Stimulated activated CD4-positive, alpha-beta T cell treated with anti-CD3 and anti-CD28 coated beads, Interleukin-2, amount 100 ng/mL, for 24 hours (primary cell): ENCODE measurements at places on chromosomes 2 and 18.

DNA sequence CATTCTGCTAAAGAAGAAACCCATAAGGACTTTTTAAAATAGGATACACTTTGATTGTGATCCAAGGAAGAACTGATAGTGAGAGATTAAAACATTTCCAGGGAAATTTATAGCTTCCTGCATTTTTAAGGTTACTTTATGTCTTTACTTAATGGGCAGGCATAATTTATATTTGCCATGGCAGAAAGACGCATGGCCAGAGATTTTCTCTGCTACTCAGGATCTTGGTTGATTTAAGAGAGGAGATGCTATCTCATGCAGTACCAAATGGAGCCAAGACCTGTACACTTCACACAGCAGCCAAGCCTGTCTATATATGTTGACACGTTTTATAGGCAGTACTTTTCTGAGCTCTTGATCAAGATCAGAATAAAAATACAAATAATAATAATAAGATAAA lies 60.9 kb upstream of the NT5C1B start:
- no peak for DNase-seq

GRCh38 chr2:235107640-235107951 lies 155.8 kb downstream of the SH3BP4 start:
- no peak for DNase-seq

GRCh38 chr2:119801040-119801439 lies 41.3 kb downstream of the PTPN4 start:
- no peak for DNase-seq

GRCh38 chr18:24538414-24539264 lies 78.2 kb downstream of the HRH4 start:
- no peak for DNase-seq

DNA sequence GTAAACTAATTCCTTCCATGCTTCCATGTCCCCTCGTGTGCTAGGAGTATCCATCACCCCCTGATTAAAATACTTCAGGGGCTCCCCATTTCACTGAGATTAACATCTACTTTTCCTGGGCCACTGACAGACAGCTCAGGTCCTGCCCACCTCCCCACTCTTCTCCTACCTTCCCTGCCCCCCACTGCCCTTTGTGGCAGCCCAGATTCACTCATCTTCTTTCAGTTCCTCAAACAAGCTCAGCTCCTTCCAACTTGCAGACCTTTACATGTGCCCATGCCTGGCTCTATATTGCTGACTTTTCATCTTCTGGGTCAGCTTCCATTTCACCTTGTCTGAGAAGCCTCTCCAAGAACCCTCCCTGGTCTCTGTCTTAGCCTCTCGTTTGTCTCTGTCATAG lies 12.0 kb downstream of the RUFY4 start:
- no peak for DNase-seq

- DNase-seq, result no peak
Observed at GRCh38 chr2:151576080-151576479, 158.2 kb downstream of the NEB start.

DNA sequence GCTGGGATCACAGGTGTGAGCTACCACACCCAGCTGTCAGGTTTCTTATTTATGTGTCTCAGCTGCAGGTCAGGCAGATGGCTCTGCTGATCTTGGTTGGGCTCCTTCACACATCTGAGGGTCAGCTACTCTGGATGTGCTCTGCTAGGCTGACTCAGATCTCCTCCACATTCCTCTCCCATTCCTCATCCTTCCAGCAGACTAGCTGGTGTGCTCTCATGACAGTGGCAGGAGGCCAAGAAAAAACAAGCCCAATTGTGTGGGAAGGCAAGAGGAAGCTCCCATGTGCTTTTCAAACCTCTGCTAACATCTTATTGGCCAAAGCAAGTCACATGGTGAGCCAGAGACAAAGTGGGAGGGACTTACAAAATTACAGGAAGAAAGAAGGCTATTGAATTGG lies 11.7 kb upstream of the MSH6 start:
- no peak for DNase-seq

DNA sequence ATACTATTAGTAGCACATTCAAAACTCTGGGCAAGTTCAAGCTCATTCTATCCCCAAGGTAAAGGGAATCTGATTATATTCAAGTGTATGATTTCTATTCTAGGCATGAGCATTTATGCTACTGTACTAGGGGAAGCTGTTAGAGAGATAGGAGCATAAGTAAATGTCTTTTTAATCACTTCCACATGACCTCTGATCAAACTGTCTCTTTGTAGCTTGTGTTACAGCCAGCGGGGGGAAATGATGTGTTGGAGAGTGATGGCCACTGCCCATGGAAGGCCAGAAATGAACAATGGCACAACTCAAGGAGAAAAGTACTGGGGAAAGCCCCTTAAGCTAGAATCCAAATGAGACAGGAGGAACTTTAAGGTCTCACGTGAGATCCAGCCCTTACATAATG lies 894.9 kb upstream of the CDH2 start:
- DNase-seq, result no peak

GRCh38 chr2:114057638-114058037 lies 167.7 kb downstream of the ACTR3 start:
- DNase-seq, result no peak

GRCh38 chr2:10258726-10259125 lies 44.0 kb upstream of the HPCAL1 start:
- DNase-seq, result no peak

GRCh38 chr2:26692279-26692896 lies at the start of gene KCNK3:
Gene KCNK3 (plus strand): TSS chr2:26692722. CDS start chr2:26692876, 154 bp downstream.
- DNase-seq, result peak; percentile 58
